ENCODE measurements at places on chromosomes 13 and 19.

DNA sequence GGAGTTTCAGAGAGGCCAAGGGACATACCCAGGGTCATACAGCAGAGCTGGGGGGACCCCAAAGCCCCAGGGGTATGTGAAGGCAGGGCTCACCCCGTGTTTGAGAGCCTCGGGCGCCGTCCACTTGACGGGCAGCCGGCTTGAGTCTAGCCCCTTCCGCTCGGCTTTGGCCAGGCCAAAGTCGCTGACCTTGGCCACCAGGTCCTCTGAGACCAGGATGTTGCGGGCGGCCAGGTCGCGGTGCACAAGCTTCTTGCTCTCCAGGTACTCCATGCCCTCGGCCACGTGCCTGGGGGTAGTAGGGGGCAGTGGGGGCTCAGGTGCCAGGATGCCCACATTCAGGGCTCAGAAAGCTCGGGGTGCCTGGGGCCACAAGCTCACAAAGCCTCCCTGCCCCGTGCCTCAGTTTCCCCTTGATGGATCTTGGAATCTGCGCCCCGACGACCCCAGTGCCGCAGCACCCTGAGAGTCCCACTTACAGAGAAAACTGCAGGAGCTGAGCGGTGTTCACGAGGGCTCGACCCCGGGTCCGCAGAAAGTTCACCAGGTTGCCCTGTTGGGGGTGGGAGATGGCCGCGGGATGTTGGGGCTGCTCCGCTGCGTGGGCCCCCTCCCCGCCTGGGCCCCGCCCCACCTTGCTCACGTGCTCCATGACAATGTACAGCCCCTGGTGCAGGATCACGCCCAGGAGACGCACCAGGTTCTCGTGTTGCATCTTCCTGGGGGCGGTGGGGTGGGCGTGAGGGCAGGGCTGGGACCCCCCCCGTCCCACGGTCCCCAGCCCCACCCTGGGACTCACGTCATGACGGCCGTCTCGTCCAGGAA lies 7.1 kb downstream of the MATK start:
- DNase-seq: no peak

GRCh38 chr19:15421721-15422260 lies 3.0 kb upstream of the AKAP8L start:
- DNase-seq: no peak

- peak; percentile 46 for DNase-seq
These were observed 10.1 kb downstream of the FOSB start for GRCh38 chr19:45477713-45478453.

GRCh38 chr19:9782338-9782737 lies 13.8 kb upstream of the ZNF846 start:
- no peak for DNase-seq

- no peak for DNase-seq
These were observed 3.7 kb downstream of the APOC2 start for GRCh38 chr19:44949550-44949949.

- no peak for DNase-seq
These were observed 201.7 kb downstream of the ABCC4 start for GRCh38 chr13:95099541-95099940.

DNA sequence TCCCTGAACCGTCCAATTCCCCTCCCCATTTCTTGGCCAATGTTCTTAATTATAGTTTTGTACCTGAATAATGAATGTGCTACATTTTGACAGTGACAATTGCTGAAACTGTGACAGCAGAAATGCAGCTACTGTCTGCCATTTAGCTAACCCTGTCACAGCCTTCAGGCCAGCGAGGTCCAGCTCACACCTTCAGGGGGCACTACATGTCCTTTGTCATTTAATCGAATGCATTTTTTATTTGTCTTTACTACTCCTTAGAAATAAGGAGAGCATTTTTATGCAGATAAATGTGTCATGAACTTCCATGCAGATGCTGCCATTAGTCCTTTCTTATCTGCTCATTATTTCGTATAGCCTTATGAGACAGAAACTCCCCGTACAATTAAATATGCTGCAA lies 159.9 kb downstream of the MZT1 start:
- DNase-seq: no peak

DNA sequence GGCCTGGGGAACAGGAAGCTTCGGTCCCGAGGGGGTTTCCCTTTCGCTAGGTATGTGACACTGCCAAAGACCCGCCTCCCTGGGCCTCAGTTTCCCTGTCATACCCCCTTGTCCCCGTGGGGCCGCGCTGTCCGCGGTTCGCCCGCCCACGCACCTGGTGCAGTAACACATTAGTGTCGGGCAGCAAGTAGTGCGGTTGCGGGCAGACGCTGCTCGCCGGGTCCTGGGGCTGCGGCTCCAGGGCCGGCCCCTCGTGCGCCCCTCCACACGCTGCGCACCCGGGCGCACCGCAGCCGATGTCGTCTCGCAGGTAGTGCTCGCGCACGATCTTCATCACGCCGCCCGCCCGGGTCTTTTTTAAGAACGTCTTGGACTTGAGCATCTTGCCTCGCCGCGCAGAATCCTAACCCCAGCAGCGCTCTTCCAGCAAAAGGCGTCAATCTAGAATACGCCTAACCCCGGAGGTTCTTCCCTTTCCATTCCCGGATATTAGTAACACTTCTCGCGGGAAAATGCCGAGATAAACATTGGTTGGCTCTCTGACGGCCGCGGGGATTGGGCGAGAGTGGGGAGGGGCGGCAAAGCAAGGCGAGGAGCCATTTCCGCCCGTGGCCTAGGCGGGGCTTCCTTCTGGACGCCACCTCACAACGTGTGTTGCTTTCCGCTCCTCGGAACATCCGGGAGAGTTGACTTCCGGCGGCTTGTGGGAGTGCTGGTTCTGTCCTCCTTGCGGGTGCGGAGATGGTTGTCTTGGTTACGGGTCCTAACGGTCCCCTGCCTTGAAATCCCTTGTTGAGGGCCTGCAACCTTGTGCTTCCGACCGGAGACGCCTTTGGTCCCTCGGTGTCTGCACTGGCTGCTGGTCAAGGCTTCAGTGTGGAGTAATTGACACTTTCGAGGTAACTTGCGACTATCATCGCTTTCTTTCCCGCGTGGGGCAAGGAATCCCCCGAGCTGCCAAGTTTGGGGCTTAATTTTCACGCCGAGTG lies at the start of the genes DIS3 and PIBF1:
Gene DIS3 (minus strand): TSS at position 450 of the 989 bp plus-strand sequence. CDS start 68 bp downstream, at position 382.
Gene PIBF1 (plus strand): TSS at position 683 of the 989 bp plus-strand sequence. CDS start 1,337 bp downstream, outside the sequence.
- DNase-seq: peak; percentile 98

DNA sequence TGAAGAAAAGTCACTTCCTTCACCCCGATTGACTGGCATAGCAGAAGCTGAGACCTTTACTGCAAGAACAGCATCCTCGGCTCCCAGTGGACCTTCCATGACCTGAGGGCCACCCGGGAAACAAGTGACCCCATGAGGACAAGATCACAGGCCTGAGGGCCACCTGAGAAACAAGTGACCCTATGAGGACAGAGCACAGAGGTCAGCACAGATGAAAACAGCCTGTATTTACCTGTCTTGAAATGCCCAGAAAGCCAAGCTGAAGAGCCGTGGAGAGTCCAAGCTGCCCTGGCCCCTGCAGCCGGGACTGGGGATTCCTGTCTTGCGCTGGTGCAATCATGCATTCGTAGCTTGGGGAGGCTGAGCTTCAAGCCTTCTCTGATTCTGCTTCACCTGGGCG lies 114.2 kb upstream of the SPACA7 start:
- DNase-seq: no peak

GRCh38 chr13:50457415-50458393 lies 385.8 kb downstream of the DLEU7 start:
- no peak for DNase-seq

DNA sequence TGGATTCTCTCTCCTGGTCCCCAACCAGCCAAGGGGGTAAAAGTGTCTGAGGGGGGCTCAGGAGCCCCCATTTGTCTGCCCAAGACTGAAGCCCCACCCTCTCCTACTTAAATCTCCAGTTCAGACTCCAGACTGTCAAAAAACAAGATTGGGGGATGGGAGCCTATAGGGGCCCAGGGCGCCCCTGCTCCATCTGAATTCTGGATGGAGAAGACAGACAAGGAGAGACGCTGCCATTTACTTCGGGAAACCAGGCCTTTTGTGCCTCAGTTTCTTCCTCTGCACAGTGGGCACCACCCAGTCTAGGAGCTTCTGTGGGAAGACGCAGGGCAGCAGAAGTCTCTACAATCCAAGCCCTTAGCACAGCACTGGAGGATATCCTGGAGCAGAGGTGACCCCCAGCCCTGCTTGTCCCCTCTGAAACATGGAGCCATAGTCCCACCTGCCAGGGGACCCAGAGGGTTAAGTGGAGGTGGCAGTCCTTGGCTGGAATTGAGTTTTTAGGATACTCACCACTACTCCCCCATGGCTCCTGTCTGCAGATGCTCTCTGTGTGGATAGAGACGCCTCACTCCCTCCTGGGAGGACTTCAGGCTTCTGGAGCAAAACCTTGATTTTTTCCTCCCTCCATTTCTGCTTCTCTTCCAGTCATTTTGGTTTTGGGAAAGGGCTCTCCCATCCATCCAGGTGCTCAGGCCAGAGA lies 1.7 kb upstream of the CRLF1 start:
- DNase-seq: no peak

DNA sequence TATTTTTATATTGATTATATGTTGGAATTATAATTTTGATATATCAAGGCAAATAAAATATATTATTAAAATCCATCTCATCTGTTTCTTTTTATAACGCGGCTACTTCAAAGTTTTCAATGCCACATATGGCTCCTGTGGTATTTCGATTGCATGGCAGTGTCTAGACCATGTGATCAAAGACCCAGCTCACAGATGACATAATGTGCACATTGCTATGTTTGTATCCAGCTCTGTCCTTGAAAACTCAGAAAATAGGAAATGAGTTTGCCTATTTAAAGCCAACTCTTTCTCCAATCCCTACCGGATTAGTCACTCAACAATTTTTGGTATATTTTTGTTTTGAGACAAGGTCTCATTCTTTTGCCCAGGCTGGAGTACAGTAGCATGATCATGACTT lies 26.2 kb downstream of the TMTC4 start:
- DNase-seq: no peak

- no peak for DNase-seq
These were observed 2.6 kb downstream of the HSH2D start for GRCh38 chr19:16146112-16146511.

GRCh38 chr13:19764237-19764636 lies 18.5 kb downstream of the PSPC1 start:
- no peak for DNase-seq

GRCh38 chr13:22332416-22332815 lies 661.5 kb downstream of the FGF9 start:
- DNase-seq: no peak

GRCh38 chr13:34000955-34001354 lies 183.0 kb downstream of the RFC3 start:
- no peak for DNase-seq

DNA sequence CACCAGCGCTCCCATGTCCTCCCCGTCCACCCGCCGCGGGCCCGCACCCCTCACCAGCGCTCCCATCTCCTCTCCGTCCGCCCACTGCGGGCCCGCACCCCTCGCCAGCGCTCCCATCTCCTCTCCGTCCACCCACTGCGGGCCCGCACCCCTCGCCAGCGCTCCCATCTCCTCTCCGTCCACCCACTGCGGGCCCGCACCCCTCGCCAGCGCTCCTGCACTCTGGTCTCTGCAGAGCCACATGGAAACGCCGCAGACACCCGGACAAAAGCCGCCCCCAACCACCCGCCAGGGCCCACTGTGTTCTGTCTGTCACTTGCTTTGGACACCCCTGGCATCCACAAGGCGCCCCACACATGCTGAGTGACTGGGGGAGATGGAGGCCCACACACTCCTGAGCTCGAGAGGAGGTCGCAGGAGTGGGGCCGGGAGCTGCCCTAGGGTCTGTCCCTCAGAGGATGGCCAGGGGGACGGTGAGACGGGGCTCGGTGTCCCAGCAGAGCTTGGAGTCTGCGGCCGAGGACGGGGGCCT lies 7.4 kb downstream of the CFD start:
- DNase-seq: no peak

GRCh38 chr13:44679597-44679996 lies 103.5 kb upstream of the TSC22D1 start:
- no peak for DNase-seq

DNA sequence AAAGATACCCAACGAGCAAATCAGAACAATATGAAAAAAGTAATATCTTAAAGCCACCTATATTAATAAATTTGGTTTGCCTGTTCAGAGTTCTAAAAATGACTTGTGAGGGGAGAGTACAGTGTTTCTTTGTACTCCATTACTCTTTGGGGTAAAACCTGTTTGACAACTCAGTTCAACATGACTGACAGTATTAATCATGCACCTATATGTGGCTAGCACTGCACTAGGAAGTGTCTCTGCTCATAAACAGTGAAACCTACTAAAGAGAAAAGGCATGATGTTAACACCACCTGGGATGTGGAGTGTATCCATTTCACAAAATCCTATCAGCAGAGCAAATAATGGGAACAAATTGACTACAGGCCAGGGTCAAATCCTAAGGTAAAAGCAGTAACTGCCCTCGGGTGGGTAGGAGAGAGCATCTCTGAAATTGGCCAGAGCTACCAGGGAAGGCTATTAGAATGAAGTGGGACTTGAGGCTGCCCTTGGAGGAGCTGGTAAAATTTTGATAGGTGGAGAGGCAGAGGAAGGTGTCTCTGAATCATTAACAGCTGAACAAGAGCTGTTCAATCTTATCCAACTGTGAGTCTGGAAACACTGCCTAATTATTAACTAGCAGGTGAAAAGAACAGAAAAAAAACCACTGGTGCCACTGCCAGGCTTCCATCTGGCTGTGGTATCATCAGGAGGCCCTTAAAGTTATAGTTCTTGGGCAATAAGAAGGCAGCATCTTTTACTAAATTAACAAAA lies 365.1 kb downstream of the DNAJC15 start:
- no peak for DNase-seq

GRCh38 chr19:43739439-43740235 lies 15.1 kb downstream of the SMG9 start:
- DNase-seq: no peak

- no peak for DNase-seq
These were observed 603 bp downstream of the ZC3H13 start for GRCh38 chr13:46051968-46052318.

GRCh38 chr13:26921918-26922317 lies 161.3 kb upstream of the GPR12 start:
- DNase-seq: no peak

GRCh38 chr19:8505680-8506401 lies 3.4 kb upstream of the PRAM1 start:
- DNase-seq: peak; percentile 74

GRCh38 chr19:15317392-15318071 lies 14.8 kb downstream of the BRD4 start:
- DNase-seq: no peak

Measured in activated naive CD4-positive, alpha-beta T cell treated with Interleukin-2 at 50 U/mL for 16 hours (primary cell).